ENCODE measurements at places on chromosomes 5 and 9.
A peak's percentile ranks its signal among the peaks of the same experiment; 100 is the strongest.

DNA sequence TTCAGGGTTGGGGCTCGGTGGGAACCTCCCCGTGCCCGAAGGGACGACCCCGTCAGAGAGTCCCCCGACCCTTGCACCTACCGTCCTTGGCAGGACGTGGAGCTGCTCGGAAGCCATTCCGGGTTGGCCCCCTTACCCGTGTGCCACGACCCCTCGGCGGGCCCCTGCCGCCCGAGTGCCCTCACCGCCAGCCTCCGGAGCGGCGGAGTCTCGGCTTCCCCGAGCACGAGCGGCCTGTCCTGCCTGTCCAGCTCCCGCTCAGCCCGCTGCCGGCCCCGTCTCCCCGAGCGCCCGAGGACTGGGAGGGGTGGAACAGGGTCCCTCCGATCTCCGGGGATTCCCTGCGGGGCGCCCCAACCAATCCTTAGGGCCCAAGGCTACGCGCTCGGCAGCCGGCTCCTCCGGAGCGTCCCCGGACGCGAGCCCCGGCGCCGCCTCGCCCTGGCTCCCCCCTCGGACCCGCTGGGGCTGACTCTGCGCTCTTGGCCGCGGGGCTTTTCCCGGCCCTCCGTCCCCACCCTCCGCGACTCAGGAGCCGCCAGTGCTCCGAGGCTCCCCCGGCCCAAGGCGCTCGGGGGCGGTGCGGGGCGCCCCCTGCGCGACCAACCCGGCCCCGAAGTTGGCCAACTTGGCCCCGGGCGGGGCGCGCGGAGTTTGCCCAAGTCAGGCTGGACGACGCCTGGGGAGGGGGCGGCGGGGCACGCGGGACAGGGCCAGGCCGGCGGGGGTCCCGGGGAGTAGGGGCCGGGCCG is 654 bp downstream of the ADAMTS2 start:
- DNase-seq, result no peak

DNA sequence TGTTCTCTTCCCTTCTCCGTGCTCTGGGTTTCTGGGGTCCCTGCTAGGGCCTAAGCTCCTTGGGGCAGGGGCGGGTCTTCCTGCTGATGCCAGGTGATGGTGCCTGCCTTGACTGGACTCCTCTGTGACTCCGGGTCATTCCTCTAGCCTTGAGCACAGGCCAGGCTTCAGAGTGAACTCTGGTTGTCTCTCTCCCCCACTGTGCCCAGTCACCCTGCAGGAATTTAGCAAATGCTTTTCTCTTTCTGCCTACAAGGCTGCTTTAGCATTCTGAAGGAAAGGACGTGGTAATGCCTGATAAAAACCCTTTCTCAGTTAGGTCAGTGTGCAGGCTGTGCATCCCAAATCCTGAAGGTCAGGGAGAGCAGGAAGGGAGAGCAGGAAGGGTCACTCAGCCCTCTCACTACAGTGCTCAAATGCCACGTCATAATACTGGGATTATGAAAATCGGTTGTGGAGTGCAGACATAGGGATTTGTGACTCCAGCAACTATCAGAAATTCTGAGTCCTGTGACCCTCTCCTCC is 2.7 kb downstream of the CXCL14 start:
- DNase-seq, result no peak

- DNase-seq, result no peak
These were observed 2003.8 kb upstream of the CDH9 start for GRCh38 chr5:29042152-29042551.

DNA sequence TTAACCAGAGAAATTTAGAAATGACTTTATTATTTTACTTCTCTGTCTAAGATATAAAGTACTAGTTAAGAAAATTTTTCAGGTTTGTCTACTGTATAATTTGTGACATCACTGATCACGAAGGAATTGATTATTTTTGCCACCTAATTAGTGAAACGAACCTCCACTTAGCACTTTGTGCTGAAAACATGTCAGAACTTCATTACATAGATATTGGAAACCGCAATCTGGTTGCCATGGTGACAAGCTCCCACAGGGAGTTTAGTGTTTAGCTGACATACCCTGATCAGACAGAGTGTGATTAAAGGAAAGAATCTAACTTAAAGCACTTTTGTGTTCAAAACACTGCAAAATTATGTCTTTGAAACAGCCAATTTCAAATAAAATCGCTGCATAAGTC is 668.4 kb upstream of the CCNG1 start:
- DNase-seq, result no peak

- DNase-seq, result no peak
These were observed 8.0 kb downstream of the PDLIM4 start for GRCh38 chr5:132265336-132266030.

DNA sequence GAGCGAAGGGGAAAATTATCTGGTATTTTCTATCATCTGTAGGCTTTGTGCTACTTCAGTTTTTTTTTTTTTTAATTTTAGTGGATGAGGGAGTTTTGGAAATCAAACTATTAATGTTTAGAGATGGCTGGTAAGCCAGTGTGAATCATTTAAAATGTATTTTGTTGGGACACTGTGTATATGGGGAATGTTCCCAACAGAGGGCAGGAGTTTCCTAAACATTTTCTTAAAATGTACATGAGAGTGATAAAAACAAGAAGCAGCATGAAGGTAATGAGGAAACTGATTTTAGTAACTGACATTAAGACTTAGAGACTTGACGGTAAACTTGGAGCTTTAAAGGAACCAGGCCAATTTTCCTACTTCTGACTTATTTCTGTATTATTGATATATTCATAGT is 68.2 kb upstream of the ITGA2 start:
- no peak for DNase-seq

- DNase-seq, result no peak
These were observed 2.0 kb upstream of the PCDH12 start for GRCh38 chr5:141960018-141960417.

- DNase-seq, result no peak
These were observed 216.7 kb downstream of the BNC2 start for GRCh38 chr9:16653491-16654399.

DNA sequence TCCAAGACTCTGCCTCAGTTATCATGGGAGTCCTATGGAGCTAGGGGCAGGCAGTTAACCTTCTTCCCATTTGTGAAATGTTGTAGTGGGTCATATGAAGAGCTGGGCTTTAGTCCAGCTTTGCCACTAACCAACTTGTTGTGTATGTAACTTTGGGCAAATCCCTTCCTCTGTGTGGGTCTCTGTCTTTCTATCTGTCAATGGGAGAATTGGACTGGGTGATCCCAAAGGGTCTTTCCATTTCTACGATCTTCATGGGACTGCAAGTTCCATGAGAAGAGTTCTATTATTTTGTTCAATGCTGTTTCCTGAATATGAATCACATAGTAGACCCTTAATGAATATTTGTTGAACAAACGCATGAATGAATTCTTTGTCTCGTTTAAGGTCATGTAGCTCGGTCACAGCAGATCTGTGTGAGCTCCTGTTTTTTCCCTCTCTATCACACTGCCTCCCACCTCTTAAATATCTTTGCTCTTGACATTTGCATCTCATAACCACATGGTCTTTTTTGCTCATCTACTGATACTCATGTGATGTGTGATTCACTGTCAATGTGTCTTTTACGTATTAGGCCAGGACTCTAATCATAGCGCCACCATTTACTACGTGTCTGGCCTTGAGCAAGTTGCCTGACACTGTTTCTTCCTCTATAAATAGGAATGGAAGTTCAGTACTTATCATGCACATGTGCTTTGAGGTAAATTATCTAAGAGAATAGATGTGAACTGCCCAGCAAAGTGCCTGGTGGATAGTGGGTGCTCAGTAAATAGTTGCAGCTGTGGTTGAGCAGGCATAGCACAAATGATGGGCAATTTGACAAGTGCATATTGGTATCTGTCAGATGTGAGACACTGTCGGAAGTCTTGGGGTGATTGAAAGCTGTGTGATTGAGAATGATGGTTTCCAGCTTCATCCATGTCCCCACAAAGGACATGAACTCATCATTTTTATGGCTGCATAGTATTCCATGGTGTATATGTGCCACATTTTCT is 37.4 kb downstream of the PTTG1 start:
- DNase-seq, result no peak

DNA sequence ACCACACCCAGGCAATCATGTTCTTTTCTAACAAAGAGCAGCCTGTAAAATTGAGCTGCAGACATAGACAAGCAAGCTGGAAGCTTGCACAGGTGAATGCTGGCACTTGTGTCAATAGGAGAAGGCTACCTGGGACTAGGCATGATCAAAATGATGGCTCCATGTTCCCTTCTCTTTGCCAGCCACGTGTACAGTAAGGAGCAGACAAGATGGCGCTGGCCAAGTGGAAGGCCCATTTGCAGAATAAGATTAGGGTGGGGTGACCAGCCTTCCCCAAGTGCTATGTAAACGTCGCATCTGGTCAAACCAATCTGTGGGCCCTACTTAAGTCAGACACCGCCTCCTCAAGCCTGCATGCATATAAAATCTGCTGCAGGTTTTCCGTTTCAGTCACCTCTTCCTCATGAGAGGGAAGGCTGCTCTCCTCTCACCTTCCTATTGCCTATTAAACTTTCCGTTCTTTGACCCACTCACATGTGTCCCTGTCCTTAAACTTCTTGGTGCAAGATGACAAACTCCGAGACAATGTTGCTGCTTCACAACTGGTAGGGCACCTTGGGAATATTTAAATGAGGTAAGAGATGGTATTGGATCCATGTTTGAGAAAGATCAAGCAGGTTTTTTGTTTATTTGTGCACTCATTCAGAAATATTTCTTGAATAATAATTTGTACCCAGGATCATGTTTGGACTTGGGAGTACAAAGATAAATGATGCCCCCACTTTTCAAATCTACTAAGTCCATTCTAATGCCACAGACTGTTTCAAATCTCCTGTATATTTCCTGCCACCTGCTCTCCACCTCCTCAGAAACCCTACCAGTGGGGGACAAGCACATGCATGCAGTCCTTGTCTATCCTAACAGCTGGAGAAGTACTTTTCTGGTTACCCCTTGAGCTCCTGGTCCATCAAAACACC is 30.7 kb upstream of the TGFBR1 start:
- DNase-seq, result no peak

DNA sequence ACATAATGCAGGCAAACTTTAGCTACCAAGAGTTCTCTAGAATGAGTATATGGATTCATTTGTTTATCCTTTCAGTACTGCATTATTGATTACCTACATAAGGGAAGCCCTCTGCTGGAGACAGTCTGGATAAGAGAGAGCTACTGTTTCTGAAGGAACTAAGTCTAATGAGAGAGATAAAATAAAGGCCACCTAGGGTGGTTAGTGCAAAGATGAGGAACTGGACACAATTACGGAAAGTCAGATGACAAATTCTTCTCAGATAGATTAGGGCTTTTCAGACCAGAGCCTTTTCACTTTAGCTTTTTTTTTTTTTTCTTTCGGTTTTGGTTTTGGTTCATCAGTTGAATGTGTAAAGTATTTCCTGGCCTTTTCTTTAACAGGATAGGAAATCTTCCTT is 31.3 kb downstream of the ISOC1 start:
- no peak for DNase-seq

DNA sequence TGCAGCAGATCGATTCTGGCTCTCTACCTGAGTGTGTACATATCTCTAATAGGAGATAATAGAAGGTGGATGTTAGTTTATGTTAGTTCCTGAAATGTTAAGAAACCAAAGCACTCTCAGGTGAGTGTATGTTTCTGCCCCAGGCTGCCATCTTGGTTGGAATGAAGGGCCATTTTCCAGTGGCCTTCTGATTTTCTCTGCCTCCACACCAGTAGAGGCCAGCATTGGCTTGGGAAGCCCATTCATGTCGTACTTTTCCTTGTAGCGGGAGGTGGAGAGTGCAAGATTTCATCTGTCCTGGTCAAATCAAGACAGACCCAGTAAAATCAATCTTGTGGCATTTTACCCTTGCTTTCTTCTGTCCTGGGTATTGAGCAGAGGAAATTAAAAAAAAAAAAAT is 91.0 kb downstream of the GAS1 start:
- no peak for DNase-seq

- no peak for DNase-seq
These were observed 506.9 kb downstream of the TLE1 start for GRCh38 chr9:81182431-81182830.

DNA sequence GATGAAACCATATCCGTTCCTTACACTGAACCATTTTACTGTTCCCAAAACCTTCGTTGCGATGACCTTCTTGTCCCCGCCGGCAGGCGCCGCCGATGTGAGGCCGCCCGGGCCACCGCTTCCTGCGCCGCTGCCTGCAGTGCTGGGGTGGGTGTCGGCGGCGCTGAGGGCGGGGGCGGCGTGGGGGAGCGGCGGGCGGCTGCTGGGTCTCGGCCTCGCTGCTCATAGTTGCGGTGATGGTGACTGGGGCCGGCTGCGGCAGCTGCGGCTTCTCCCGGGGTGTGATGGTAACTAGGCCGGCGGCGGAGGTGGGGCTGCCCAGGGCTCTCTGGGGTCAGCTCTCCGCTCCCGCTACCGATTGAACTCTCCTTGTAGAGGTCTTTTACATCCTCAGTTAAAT is 14.1 kb upstream of the OR2S2 start:
- no peak for DNase-seq

GRCh38 chr5:137220523-137220927 is 278.6 kb downstream of the SPOCK1 start:
- DNase-seq, result peak; percentile 41

DNA sequence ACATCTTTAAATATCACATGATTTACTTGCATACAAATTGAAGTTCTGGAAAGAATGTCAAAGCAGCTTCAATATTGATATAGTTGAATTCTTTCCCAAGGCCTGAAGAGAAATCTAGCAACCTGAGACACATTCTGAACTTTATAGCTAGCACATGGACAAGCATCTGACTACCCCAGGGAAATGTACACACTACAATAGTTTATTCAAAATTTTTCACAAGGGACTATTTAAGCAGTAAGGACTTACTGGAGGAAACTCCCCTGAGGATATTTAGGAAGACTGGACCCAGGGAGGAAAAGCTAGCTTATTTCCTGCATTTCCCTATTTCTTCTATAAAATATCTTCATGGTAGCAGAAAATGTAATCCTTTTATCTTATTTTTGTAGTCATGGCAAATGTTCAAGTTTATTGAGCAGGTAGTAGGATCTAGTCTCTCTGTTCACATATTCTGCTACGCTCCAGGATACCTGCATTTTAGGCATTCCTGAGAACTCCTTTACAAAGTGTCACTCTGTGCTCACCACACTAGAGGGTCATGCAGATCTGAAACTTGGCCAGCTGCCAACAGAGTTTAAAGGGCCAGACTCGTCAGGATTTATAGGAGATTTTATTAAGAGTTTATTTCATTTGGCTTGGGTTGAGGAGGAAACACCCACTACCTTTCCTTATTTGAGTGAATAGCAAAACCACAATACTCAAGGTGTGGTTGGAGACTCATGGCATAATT is 348.4 kb upstream of the FTMT start:
- DNase-seq, result no peak

DNA sequence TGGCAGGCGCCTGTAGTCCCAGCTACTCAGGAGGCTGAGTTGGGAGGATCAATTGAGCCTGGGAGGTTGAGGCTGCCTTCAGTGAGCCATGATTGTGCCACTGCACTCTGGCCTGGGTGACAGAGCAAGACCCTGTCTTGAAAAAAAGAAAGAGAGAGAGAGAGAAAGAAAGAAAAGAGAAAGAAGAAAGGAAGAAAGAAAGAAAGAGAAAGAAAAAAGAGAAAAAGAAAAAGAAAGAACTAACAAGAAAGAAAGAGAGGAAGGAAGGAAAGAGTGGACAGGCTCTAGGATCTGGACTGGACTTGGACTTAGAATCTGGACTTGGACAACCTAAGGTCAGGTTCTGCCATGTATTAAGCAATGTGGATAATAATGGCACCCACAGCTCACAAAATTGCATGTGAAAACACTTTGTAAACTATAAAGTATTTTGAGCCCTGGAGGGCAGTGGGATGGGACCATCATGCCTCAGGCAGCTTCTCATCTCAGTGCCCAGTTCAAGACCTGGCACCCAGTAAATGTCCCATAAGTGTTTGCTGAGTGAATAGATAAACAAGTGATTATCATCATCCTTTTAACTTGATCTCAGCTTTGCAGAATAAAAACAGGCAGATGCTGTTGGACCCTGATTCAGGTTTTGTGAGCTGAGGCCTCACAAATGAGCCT is 12.8 kb upstream of the PHF19 start:
- no peak for DNase-seq

All from germinal center (tissue), 1 donor.